ENCODE measurements at places on chromosomes 12 and 14.

DNA sequence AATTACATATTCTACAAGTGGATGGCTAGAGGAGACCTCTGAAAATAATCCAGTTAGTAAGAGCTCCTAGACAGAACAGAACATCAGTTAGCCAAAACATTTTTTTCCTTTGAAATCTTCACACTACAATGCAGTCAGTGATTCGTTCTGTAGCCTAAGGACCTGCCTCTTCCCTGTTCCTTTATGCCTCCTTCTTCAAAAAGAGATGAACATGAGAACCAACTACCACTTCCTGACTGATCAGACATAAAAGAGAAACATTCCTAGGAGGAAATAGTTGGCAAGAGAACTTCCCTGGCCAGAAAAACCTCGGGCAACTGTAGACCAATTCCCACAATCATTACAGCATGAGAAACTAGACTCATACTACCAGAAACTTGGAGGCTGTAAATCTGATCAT lies 29.4 kb downstream of the ITPR2 start:
- DNase-seq, result no peak

DNA sequence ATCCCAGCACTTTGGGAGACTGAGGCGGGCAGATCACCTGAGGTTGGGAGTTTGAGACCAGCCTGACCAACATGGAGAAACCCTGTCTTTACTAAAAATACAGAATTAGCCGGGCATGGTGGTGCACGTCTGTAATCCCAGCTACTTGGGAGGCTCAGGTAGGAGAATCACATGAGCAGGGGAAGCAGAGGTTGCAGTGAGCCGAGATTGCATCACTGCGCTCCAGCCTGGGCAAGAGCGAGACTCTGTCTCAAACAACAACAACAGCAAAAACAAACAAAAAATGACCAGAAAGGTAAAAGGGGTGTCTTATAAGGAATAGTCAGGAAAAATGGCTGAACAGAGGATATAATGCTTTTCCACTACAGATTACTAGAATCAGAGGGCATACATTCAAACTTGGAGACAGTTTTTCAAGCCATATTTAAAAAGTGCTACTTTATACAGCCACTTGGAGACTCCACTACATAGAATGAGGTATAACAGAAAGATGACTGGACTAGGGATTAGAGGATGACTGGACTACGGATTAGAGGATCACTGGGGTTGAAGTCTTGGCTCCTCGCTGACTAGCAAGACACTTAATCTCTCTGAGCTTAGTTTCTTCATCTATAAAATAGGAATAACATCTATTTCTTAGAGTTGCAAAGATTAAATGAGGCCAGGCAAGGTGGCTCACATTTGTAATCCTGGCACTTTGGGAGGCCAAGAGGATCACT lies 4.9 kb upstream of the CS start:
- no peak for DNase-seq

DNA sequence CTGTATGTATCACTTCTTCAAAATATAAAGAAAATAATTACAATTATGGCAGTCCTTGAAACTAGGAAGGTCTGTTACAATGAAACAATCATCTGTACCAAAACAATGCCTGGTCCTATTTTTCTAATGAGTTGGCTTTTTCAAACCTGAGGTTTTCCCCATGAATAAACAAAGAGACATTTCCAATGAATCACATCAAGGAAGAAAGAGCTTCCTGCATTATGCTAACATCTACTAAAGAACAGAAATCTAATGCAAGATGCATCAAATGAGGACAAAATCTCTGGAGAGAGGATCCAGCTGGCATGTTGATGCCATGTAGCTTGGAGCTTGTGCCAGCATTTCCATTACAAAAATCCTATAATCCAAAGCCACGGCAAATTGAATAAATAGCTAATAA lies 29.3 kb downstream of the NIN start:
- DNase-seq, result no peak

DNA sequence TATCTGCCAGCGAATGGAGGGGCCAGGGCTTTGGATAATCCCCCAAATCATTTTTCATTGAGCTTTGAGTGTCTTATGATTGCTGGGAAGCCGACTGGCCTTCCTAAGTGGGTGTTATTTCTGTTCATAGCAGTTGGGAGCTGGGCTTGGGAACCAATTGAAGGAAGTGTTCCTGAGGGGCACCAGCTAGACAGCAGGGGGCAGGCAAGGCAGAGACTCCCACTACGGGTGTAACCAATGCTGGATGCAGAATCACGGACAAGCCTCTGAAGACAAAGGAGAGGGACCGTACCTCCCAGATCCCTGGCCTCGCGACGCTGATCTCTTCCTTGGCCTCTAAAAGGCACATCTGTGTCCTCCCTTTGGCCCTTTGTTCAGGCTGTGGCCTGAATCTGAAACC lies 149.0 kb upstream of the PRMT8 start:
- no peak for DNase-seq

- no peak for DNase-seq
Observed at GRCh38 chr12:5070090-5070489, 26.4 kb downstream of the KCNA5 start.

GRCh38 chr12:116400636-116401372 lies 123.3 kb upstream of the MED13L start:
- no peak for DNase-seq

DNA sequence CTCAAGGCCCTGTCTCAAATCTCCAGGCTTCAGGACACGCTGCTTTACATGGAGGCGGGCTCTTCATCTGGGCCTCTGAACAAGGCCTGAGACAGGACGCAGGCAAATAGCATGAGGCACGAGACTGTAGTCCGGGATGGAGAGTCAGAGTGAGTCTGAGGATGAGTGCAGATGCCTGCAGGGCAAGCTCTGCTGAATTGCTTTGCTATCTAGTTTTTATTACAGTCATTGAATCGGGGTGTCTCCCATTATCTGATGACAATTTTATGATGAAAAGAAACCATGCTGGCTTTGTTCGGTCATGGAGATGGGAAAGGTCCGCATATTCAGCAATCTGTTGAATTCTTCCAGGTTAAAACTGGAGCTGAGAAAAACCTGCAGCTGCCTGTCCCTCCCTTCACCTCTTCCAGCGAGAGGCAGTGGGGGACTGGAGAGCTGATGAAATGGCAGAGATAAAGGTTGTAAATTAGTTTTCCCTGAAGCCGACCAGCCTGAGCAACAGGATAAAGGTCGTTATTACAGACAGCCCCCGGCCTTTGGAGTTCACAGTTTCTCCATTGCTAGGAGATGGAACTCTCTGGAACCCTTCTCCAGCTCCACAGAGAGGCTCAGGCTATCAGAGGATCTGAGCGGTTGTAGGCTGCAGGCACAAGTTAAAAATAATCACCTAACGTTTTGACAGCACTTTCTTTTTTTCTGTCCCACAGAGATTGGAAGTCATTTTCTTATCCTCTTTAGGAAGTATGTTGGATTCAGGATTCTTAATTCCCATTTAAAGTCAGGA lies 1.3 kb upstream of the ADGRD1 start:
- no peak for DNase-seq

DNA sequence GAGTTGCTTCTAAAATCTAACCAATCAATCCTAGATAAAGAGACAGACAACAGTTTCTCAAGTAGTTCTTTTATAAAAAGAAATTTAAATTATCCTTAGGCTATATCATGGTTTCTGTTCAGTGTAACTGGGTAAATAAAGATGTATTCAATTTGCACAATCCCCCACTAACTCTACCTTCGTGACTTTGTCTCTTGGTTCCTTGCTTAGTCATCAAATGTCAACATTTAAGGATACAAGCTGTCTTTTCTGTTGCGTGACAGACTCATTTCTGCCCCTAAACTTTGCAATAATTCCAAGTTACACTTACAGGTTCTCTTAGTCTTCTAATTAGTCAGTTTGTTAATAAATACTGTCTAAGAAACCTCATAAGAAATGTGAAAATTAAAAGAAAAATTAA lies 50.6 kb downstream of the SCAF11 start:
- no peak for DNase-seq

GRCh38 chr14:104376202-104377140 lies 203.1 kb upstream of the C14orf180 start:
- DNase-seq, result no peak

- peak; percentile 14 for DNase-seq
Observed at GRCh38 chr14:29144621-29145020, 378.0 kb downstream of the FOXG1 start.

- DNase-seq, result no peak
Observed at GRCh38 chr12:46480316-46480715, 107.7 kb upstream of the SLC38A2 start.

- peak; percentile 3 for DNase-seq
Observed at GRCh38 chr12:67145692-67146091, 123.5 kb upstream of the CAND1 start.

GRCh38 chr12:2851931-2852330 lies 4.9 kb downstream of the TEX52 start:
- DNase-seq, result no peak

DNA sequence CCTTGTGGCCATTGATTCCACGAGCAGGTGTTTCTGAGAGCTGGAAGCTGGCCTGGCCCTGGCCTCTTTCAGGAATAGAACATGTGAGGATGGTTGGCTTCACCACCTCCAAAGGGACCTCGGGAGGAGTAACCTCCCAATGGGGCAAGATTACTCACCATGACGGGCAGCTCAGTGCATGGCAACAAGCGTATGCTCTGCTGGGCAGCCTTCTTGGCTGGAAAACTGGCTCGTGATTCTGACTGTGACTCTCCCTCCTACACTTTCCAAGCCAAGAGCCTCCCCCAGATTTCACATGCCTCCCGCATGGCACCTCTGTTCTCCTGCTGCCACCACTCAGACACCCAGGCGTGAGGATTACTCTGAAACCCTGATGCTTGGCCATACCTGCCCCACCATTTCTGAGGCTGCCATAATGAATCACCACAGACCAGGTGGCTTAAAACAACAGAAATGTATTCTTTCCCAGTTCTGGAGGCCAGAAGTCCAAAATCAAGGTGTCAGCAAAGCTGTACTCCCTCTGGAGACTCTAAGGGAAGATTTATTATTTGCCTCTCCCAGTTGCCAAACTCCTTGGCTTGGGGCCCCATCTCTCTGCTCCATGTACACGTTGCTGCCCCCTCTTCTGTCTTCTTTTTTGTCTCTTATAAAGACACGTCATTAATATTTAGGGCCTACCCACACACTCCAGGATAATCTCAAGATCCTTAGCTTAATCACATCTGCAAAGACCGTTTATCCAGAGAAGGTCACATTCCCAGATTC lies 215.9 kb downstream of the CHST11 start:
- DNase-seq, result peak; percentile 20

DNA sequence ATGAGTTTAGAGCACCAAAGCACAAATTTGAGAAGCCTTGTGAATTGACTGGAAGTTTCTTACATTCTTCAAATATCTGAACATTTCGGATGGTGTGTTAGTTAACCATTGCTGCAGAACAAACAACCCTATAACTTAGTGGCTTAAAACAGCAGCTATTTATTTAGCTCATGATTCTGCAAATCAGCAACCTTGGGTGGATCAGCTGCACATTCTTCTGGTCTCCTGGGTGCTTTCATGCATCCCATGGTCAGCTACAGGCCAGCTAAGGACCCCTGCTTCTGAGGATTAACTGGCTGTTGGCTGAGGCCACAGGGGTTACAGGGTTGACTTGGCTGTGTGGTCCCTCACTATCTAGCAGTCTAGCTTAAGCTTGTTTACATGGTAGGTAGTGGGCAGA lies 114.0 kb upstream of the HIF1A start:
- no peak for DNase-seq

DNA sequence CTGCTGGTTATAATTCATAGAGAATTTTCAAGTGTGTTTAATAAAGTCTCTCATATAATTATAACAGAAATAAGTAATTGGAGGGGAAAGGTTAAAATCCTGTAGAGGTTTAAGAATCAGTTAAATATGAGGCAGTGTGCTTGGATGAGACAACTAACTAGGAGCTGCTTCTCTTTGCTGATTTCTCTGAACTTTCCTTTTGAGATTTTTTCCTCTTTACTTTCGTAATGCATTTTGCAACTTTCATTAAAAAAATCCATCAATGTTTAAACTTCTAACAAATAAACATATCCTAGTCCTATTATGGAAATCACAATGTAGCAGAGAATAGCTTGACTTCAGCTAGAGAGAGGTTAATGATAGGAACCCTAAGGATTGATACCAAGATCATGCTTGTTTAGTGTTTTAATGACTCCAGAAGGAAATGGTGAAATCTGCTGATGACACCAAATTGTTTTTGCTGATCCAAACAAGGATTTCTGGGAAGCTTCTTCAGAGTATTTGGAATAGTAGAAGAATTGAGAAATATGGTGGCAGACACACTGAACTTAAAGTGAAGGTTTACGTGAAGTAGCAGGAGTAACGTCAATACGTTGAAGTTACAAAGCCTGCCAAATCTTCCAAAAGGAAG lies 122.6 kb downstream of the RAD51B start:
- no peak for DNase-seq

DNA sequence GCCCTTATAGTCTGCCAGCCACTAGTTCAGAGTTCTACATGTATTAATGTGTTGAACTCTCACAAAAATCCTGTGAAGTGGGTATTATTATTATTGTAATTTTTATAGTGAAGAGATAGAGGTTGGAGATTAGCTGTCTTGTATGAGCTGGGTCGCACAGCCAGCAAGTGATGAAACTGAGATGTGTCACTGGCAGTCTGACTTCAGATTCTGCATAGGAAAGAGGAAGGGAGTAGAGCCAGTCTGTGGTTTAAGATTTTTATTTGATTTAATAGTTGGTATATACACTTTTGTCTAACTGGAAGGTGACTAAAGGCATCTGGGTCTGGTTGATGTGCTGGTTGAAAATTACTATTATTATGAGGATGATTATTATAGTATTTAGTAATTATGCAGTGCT lies 5.8 kb upstream of the FRS2 start:
- DNase-seq, result no peak

GRCh38 chr12:15662303-15662980 lies 126.7 kb downstream of the EPS8 start:
- DNase-seq, result peak; percentile 86

GRCh38 chr12:25459541-25459951 lies 93.5 kb downstream of the LMNTD1 start:
- no peak for DNase-seq

All from RWPE1 (cell line).